ENCODE measurements at places on chromosomes 2 and 18.

- no peak for DNase-seq
These were observed 1.9 kb downstream of the PIEZO2 start for GRCh38 chr18:11147371-11147951.

DNA sequence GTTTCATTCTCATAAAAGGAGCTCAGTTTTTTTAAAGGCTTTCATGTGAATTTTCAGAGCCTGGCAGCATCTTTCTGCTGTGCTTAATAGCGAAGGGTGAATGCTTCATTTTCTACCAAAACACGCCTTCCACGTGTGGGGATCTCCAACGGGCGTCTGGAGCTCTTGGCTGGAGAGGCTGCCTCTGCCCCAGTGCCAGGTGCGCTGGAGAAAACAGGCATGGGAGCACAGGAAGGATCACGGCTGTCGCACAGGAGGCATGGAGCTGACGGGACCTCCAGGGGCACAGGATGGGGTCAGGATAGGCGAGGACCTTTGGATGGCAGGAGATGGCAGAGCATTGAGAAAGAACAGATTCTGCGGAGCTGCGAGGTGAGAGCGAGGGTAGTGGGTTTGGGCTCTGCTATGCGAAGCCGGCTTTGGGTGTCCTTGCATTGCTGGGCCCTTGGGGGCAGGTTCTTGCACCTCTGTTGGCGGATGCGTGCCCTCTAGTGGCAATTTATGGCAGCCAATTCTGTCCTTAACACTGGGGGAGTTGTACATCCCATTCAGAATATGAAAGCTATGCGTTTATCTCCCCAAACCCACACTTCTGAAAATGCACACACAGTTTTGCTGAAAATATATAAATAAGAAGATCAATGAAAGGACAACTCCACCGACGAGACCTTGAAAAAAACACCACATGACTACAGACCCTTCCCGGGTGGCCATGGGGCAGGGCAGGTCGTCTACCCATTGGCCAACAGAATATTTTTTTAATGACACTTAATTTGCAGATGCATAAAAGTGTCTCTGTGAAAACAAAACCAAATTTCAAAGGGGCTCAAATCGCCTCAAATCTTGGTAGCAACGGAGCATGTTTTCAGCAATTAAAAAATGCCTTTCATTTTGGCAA lies 90.4 kb upstream of the SLC35G4 start:
- DNase-seq = no peak

- no peak for DNase-seq
These were observed 125.5 kb downstream of the KLHL29 start for GRCh38 chr2:23510471-23510870.

- no peak for DNase-seq
These were observed 183.3 kb upstream of the FBXO11 start for GRCh38 chr2:48089644-48090043.

DNA sequence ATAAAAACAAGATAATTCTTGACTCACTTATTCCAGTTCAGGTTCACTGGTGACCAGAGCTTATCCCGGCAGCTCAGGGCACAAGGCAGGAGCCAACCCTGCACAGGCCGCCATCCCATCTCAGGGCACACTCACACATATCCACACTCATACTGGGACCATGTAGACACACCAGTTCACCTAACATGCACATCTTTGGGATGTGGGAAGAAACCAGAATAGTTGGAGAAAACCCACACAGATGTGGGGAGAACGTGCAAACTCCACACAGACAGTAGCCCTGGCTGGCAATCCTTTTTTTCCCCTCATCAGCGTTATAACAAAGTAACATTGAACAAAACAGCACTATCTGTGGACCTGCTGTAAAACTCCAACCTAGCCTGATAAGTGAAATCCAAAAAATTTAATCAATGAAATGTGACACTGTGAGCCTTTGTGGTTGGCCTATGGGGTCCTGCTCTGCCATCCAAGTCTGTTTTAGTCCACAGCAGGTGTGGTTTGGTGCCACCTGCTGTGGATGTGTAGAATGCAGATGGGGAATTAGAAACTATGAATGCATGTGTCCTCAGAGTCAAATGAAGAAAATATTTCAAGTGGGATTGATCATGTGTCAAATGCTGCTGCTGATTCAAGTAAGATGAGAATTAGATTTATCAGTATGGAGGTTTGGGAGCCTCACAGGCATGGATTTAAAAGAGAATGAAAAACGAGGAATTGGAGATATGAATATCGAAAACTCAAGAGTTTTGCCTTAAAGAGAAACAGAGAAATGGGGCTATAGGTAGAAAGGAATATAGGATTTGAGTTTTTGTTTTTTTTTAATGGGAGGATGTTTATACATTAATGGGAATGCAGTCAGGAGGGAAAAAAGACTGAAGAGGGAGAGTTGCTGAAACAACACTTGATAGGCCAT lies 47.0 kb downstream of the UGP2 start:
- no peak for DNase-seq

GRCh38 chr2:222305516-222306392 lies 7.0 kb upstream of the PAX3 start:
- DNase-seq = no peak

- no peak for DNase-seq
These were observed 246.4 kb upstream of the HDAC4 start for GRCh38 chr2:239647052-239647819.
